ENCODE measurements at places on chromosomes 6 and 20.
A peak's percentile ranks its signal among the peaks of the same experiment; 100 is the strongest.

DNA sequence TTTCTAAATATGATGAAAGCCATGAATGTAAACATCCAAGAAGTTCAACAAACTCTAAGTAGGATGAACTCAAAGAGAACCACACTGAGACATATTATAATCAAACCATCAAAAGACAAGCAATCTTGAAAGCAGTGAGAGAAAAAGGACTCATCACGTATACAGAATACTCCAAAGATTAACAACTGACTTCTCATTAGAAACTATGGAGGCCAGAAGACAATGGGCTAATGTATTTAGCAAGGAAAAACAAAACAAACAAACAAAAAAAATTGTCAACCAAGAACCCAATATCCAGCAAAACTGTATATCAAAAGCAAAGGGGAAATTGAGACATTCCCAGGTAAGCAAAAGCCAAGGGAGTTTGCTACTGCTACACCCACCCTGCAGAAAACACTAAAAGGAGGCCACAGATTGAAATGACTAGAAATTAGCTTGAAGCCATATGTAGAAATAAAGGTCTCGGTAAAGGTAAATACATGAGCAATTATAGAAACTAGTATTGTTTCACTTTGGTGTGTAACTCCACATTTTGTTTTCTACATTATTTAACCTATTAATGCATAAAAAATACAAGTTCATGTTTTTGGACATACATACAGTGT lies 301.1 kb upstream of the QKI start:
- DNase-seq = no peak

- no peak for DNase-seq
These were observed 31.4 kb downstream of the AFDN start for GRCh38 chr6:167858086-167858591.

DNA sequence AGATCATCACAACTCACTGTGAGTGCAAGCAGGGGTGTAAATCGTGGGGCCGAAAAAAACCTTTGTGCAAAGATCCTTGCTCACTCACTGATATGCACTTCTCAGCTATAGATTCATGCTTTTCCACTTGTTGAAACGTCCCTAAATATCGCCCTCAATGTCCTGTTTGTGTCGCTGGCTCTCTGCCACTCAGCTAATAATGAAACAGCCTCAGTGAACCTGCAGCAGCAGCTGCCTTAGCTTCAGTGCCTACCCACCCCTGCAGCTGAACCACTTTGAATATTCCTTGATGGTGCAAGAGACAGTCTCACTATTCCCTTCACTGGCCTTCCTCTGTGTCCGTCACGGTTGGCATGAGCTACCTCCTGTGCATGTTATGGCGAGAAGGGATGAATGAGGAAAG lies 128.9 kb upstream of the NAA20 start:
- DNase-seq = peak; percentile 58

GRCh38 chr6:28105245-28105639 lies 19.2 kb upstream of the ZSCAN16 start:
- DNase-seq = no peak

GRCh38 chr6:134894800-134895199 lies 55.1 kb downstream of the ALDH8A1 start:
- DNase-seq = no peak

DNA sequence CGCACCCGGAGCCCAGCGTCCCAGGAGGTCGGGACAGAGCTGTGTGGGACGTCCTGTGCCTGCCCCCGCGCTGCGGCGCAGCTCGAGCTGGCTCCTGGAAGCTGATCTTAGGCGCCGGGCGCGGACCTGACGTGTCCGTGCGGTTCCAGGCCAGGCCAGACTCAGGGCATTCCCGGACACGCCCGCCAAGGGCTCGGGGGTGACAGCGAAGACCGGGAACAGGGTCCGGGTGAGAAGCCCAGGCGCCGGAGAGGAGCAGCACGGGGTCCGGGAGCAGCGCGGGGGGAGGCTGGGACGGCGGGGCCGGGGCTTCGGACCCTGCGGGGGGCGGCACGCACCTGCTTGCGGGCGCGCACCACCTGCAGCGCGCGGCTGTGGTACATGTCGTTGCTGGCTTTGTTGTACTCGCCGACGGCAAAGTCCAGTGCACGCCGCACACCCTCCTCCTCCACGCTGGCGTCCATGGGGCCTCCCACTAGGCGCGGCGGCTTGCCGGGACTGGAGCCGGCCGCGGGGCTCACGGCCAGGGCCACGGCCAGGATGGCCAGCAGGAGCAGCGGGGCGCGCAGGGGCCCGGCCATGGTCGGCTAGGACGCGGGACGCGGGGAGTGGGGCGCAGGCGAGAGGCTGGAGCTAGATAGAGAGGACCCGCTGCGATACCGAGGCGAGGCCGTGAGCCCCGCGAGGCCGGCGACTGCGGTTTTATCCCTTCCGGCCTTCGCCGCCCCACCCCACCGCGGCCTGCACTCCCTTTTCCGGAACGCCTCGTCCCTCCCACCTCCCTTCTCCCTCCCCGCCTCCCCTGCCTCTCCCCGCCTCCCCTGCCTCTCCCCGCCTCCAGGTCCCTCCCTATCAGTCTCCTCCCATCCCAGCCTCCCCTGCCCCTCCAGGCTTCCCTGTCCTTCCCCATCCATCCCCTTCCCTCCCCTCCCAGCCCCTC lies at the start of gene CST3:
Gene CST3, minus strand, starts transcription at position 674 of the 940 bp plus-strand sequence. Its CDS starts 93 bp downstream, at position 581.
- DNase-seq = peak; percentile 46

DNA sequence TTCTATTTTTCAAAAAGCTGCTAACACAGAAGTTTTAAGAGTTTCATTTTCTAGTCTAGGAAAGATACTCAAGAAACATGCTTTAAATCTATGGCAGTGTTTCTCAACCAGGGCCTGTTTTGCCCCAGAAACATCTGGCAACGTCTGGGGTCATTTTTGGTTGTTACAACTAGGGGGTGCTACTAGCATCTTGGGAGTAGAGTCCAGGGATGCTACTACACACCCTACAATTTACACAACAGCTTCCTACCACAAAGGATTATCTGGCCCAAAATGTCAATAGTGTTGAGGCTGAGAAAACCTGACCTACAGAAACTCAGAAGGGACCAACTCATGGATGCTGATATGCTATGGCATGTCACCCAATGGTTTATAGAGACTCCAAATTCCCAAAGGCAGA lies 24.4 kb downstream of the SERAC1 start:
- no peak for DNase-seq

DNA sequence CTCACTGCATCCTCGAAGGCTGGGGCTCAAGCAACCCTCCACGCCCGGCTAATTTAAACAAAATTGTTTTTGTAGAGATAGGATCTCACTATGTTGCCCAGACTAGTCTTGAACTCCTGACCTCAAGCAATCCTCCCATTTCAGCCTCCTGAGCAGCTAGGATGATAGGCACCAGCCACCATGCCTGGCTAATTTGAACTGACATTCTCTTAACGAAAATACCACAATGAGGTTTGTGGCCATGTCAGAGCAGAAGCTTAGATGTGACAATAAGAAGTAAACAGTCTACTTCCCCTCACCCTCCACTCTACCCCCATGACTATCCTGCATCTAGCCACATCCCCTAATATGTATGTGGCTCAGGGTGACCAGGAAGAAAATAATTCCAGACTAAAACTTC lies 74.8 kb upstream of the PLCB4 start:
- no peak for DNase-seq

- DNase-seq = no peak
These were observed 547.9 kb upstream of the PTCHD4 start for GRCh38 chr6:48658915-48659314.

GRCh38 chr6:26230351-26230750 lies 134.6 kb upstream of the BTN3A2 start:
- DNase-seq = no peak

DNA sequence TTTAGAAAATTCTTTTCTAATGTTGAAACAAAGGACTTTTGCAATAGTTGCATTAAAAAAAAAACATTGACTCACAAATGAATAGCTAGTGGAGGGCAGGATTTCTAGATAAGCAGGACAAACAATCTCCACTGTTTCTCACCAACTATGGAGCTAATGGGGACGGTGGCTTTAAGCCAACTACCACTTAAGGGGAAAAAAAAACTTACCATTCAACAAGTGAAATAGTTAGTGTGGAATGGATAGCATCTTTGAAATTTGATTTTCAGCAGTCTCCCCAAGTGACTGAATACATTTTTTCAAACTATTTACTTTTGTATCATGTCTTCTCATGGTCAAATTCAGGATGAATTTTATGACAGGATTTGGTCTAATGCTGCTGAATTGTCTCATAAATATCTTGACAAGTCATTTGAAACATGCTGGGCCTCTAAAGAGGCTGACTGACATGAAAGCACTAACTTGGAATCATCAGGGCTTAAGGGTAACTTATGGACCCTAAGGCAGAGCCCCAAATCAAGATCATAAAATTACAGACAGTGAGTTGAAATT lies 100.5 kb downstream of the EYA4 start:
- no peak for DNase-seq

DNA sequence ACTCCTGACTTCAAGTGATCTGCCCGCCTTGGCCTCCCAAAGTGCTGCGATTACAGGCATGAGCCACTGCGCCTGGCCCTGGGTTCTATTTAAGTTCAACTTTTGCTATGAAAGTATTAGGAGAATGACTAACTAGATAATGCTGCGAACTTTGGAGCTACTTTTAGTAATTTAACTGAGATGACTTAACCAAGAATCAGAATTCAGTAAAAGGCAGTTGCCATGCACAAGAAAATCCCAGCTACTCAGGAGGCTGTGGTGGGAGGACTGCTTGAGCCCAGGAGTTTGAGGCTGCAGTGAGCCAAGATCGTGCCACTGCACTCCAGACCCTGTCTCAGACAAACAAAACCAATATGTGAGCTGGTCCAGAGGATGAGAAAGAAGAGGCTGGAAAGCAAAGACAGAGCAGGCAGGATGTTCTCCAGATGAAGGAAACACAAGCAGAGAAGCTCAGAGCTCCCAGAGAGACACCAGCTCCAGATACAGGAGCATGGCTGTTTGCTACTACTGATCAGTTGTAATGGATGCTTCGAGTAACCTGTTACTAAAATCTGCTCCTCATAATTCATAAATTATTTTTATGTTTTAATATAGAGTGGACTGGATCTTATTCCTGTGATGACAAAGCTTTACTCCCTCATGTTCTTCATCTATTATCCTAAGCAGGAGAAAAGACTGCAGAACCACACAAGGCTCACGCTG lies 23.9 kb downstream of the ZNF217 start:
- no peak for DNase-seq

DNA sequence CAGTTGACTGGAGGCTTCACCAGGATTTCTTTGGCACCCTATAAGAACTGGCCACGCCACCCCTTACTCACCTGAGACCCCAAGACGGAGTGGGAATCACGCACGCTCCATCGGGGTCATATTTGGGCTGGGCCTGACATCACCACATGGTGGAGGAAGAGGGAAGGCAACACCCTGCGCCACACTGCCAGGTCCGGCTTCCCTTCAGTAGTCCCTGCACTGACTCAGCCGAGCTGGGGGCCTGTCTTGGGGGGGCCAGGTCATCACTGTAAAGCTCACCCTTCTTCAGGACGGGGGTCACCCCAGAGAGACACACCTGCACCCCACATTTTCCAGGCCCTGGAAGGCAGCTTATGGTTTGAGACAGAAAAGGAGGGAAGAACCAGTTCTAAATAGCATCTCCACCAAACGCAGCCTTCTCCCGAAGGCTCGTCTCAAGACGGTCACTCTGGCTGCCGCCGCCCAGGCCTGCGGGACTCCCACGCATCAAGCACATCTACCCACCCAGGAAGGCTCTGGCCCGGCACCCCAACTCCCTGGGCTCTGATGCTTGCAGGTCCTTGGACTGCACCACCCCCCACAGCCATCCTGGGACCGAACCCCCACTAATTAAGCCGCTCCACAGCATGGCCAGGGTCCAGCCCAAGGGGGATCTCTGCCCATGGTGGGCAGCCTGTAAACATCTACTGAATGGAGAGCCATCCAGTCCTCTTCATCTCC lies 51.8 kb downstream of the GINS1 start:
- no peak for DNase-seq

- no peak for DNase-seq
These were observed 79.7 kb upstream of the FYN start for GRCh38 chr6:111952821-111953540.

DNA sequence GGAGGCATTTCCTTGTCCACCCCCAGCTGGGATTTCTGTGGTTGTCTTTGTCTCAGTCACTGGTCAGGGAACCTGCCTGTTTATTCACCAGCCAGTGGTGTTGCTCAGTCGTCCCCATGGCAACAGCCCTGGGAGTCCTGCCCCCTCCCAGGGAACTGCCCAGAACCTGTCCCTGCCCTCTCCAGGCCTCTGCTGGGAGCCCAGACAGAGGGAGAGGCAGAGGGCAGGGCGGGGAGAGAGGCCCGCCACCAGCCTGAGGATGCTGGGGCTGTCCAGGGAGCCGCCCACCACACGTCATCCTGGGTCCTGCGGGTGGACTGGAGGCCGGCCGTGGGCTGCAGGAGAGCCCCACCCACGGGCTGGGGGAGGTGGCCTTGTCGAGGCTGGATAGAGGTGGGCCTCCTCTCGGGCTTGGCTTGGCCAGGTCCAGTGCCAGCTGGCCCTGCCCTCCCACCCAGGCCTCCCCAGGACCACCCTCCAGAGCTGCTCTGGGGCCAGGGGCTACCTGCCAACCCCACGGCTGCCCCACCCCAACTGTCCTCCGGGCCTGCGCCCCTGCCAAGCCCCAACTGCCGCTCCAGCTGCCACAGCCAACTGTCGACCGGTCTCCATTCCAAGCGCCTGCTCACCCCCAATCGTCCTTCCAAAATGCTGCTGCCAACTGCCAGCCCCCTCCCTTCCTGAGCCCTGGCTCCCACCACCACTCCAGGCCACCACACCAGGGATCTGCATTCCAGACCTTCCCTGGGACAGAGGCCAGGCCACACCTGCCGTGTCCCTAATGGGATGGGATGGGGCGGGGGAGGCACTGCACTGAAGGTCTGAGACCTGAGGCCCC lies 4.2 kb upstream of the ZBTB46 start:
- peak; percentile 86 for DNase-seq

- peak; percentile 92 for DNase-seq
These were observed 8.9 kb downstream of the SLC16A10 start for GRCh38 chr6:111096246-111096645.

DNA sequence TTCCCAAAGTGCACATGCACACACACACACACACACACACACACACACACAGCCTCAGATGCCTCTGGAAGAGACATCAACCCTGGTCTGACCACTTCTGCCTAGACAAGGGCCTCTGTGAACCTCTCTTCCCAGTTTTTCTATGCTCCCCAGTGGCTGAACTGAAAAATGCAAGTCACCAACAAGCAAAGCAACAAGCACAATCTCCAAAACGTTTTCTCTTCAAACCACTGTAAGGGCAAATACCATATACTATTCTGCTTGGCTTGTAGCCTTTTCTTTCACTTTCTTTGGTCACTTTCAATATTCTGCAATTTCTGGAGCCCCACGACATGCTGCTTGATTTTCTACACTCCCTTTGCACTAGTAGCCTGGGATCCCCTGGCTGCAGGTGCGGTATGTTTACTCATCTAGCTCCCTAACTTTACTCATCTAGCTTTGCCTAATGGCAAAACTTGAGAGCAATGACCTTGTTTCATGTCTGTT lies 121.4 kb upstream of the DST start:
- peak; percentile 32 for DNase-seq

GRCh38 chr6:109187399-109188114 lies 92.2 kb downstream of the CEP57L1 start:
- DNase-seq = peak; percentile 59

- DNase-seq = no peak
These were observed 103.6 kb downstream of the COL12A1 start for GRCh38 chr6:75102301-75102700.

Measured in DMS79 treated with DMSO at 0.1 percent for 48 hours (cell line).